ENCODE measurements at places on chromosomes 16 and 17.

- DNase-seq = no peak
These were observed 433.8 kb downstream of the SLC39A11 start for GRCh38 chr17:72658675-72659074.

DNA sequence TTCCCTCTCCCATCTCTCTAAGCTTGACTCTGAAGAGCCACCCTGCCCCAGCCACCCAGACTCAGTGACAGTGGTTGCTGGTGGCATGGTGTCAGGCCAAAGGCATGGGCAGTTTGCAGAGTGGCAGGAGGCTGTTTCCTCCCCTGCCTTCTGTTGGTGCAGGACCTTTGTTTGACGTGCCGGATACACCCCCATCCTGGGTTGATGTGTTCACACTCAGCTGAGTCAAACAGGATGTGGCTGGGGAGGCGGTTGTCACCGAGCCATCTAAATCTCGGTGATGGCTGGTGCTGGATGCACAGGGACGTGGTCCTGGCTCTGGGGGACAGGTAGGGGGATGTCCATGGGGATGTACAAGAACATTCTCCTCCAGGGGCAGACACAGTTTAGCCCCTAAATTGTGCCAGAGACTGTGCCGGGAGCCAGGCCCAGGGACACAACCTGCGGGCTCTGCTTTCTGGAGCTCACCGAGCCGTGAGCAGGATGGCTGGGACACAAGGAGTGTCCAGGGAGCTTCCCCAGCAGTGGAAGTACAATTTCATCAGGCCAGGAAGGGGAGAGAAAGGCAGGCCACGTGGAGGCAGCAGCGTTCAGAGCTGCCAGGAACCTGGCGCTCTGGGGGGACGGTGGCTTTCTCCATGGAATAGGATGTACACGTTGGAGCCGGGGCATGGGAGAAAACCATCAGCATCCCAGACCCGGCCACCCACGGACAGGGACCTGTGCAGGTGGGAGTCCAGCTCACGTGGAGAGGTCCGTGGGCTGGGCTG is 264.2 kb downstream of the SEC14L1 start:
- peak; percentile 89 for DNase-seq

DNA sequence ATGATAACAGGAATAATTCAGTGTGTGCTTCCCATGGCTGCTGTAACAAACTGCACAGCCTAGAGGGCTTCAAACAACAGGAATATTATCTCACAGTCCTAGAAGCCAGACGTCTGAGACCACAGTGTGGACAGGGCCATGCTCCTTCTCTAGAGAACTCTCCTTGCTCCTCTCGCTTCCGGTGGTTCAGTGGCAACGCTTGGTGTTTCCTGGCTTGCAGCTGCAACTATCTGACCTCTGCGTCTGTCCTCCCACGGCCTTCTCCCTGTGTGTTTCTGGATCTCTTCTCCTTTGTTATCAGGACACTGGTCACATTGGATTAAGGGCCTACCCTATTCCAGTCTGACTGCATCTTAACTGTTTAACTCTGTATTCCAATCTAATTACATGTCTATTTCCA is 414.3 kb downstream of the MAF start:
- no peak for DNase-seq

DNA sequence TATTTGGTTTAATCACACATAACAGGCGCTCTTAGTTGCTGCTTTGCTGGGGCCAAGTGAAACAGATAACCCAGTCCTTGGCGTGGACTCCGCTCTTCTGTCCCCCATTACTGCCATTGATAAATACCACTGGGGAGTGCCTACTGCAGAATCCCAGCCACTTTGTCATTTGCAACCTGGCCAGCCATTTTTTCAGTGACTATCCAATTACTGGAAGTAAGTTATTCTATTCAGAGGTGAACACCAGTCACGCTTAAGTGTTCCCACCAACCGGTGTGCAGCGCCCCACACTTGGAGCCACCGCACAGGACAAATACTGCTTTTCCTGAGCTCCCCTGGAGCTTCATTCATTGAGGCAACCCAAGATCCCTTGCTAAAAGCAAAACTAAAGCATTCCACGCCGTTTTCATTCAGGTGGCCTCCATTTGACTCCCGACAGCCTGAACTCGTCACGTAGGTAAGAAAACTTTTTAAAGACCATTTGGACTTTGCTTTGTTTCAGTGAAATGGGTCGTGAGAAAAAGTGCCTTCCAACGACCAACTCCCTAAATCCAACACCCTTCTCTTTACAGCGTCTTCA is 1.8 kb downstream of the USP7 start:
- DNase-seq = peak; percentile 19

DNA sequence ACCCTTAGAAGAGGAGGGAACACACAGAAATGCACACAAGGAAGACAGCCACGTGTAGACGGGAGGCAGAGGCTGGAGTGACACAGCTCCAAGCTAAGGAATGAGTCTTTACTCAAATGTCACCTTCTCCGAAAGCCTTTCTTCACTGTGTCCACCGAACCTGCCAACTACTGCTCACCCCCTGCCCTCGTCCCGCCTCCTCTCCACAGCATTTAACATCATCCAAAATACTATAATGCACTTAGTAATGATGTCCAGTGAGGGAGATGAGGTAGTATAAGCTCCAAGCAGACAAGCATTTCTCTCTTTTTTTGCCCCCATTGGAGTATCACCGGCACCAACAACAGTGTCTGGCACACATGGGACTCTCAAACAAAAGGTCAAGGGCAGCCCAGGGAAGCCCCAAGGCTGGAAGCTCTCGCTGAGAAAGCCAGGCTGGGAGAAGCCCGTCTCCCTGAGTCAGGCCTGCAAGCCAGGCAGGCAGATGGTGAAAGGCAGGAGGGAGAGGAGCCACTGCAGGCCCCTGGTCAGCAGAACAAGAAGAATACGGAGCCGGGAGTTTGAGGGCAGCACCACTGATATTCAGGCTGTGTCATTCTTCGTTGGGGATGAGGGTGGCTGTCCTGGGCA is 25.9 kb downstream of the ZFHX3 start:
- DNase-seq = no peak

GRCh38 chr16:79735271-79735670 is 134.7 kb upstream of the MAF start:
- no peak for DNase-seq

DNA sequence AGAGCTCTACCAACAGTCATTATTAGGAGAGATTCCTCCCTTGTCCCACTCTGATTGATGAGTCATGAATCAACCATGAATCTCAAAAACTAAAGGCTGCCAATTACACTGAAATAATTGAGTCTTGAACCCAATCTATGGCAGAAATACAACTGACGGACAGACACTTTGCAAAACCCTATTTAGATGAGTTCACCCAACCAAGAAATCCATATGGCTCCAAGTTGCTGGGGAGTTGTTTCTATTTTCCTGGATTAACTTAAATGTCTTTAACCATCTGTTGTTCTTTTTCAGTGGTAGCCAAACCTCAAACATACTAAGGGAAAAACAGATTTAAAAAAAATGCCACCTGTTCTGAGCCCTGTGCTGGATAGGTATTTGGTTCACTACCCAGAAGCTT is 151.0 kb downstream of the SHISA9 start:
- DNase-seq = no peak

DNA sequence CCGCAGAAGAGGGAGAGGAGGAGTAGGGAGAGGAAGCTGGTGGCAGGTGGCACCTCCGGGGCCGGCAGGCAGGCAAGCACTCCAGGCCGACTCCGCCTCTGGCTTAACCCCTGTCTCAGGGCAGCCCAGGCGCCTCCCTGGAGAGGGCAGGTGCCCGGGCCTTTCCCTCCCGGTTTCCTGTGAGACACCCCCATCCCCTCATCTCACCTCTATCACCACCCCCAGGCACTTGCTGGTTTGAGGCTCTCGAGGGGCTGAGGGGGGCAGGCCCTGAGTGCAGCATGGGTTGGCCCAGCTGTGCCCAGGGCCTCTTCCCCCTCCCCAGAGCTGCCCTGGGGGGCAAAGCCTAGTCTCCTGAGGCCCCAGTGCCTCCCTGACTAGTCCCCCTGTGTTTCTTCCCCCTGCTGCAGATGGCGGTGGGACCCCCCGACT is 6.0 kb downstream of the DOC2A start:
- DNase-seq = no peak

DNA sequence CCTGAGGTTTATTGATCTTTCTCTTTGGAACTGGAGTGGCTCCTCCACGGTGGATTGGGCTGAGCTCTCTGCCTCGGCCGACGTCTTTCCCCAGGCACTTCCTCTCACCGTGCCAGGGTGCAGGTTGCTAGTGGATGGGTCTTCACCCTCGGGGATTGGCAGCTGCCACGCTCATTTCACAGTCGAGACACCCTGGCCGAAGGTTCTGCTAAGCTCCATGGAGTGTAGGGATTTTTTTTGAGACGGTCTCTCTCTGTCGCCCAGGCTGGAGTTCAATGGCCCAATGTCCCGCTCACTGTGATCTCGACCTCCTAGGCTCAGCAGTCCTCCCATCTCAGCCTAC is 280.8 kb downstream of the SEC14L1 start:
- DNase-seq = no peak

- DNase-seq = no peak
These were observed 85.7 kb downstream of the TIMM22 start for GRCh38 chr17:1082579-1082978.

GRCh38 chr17:72117535-72118334 is 3.1 kb upstream of the SOX9 start:
- peak; percentile 5 for DNase-seq
